ENCODE measurements at places on chromosomes 4 and X. TPM values are rescaled to one million over a fixed set of nuclear protein-coding genes. Genes with fewer than 3 reads are reported as not detected.

The TCEAL6 gene
- total RNA-seq: not detected

The VGLL1 gene
- total RNA-seq: not detected

The DOCK11 gene
- total RNA-seq: 70.3 TPM

The CLDN34 gene
- total RNA-seq: not detected

The CD99L2 gene
- total RNA-seq: 6.5 TPM

The MAGEA12 gene
- total RNA-seq: not detected

The CXCL11 gene
- total RNA-seq: not detected

The SATL1 gene
- not detected for total RNA-seq

The MAGED4B gene
- total RNA-seq: 2.1 TPM

The MAGEA2B gene
- not detected for total RNA-seq

The TCEAL7 gene
- not detected for total RNA-seq

The MMRN1 gene
- 0.22 TPM for total RNA-seq

The CD38 gene
- total RNA-seq: 9.9 TPM

The RGN gene
- not detected for total RNA-seq

The VCX2 gene
- not detected for total RNA-seq
